GM12892 (cell line): ENCODE measurements at places on chromosomes 13 and 19.

- no peak for DNase-seq
These were observed 22.3 kb upstream of the SLC46A3 start for GRCh38 chr13:28741084-28741491.

GRCh38 chr13:72849571-72849970, 67.6 kb downstream of the PIBF1 start:
- no peak for DNase-seq

DNA sequence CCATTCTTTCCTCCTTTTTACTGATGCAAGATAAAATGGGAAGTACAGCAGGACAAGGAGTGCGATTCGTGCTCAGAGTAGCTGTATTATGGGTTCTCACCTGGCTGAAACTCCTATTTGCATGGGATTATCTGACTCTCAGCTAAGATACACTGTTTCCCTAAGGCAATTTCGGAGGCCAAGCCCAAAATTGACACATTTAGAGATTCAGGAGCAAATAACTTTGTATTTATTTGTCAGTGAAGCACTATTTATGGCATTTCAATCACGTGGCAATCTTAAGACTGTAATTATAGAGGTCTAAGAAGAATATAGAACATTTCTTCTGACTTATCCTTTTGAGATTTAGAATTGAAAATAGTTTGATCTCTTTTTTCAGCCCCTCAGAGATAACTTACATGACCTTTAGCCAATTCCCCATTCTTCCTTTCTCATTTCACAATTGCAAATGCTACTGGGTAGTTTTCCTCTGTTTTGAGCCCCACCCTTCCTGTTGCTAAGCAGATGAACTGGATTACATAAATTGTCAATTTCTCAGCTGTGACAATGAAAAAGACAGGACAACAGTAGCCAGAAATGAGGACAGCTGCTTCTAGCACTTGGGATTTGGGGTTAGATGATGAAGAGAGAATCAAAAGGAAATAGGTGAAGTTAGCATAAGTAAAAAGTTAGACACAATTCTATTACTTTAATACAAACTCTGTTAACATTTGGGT, 122.7 kb upstream of the FRY start:
- no peak for DNase-seq

- DNase-seq: no peak
These were observed 14.3 kb upstream of the LRRC63 start for GRCh38 chr13:46197299-46198048.

DNA sequence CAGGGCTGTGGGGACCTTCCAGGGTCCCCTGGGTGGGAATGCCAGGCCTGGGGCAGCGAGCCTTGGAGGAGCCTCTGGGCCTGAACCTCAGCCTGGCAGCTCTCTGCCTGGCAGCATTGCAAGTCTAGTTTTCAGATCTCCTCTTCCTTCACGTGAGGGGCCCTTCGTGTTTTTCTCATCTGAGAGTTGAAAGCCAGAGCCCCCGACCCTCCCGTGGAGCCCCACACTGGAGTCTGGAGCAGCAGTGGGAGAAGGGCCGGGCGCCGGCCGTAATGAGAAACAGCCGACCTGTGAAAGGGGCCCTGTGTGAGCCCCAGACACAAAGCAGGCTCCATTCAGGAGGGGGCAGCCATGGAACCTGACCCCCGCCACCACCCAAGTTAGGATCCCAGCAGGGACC, 19.3 kb downstream of the TMED1 start:
- DNase-seq: no peak

DNA sequence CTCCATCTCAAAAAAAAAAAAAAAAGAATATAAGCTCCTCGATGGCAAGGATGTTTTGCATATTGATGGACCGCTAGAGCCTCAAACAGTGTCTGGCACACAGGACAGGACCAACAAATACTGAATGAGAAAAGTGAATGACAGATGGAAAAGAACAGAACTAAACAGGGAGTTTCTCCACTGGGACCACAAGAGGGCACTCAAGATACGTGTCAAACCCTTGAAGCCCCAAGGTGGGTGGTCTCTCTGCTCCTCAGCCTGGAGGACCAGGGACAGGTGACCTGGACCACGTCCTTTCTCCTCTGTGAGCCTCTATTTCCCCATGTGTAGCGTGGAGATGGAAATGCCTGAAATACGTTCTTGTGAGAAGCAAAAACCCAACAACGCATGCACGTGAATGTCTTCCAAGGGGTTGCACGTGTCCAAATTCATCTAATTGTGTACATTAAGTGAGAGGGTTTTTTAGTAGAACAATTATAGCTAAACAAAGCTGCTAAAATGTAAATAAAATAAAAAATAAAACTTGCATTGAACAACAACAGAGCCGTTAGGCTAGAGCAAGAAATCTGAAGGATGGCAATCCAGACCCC, 5.7 kb upstream of the CDC42EP5 start:
- no peak for DNase-seq

- no peak for DNase-seq
These were observed 59.6 kb downstream of the DCT start for GRCh38 chr13:94419925-94420305.

DNA sequence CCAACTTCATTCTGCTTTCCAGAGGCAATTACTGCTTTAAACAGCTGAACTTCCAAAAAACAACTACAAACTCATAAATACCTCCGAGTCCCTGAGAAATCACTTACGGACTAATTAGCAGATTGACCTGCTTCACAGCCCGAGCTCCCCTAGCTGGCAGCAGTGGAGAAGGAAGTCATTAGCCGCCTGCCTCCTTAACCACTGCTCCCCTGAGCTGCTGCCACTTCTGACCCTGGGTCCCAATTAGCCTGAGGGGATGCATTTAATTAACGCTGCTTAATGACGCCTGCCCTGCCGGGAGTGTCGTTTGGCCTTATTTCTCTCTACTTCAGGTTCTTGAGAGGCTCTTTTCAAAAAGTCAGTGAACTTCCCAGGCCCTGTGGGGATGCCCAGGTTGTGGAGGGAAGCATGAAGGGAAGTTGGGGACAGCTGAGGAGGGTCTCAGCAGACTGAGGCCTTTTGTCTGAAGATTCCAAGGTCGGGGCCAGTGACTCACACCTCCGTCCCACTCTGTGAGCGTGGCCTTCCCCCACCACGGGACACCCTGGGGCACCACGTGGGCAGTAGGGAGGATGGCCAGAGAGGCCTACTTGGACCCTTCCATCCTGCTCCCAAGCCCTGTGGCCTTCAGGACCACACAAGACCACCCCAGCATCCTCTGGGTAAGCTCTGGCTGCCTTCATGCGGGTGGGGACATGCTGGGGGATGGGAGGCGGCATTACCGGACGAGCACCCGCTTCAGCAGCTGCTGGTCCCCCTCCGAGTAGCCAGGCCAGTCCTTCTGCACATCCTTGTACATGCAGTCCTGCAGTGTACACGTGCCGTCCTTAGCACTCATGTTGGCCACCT, 19.8 kb upstream of the ISYNA1 start:
- DNase-seq: no peak
